ENCODE measurements at places on chromosomes 2 and 18.

GRCh38 chr2:30208453-30208852 is 22.9 kb upstream of the LBH start:
- DNase-seq, result peak; percentile 88

- no peak for DNase-seq
Observed at GRCh38 chr2:224525774-224526173, 59.4 kb downstream of the CUL3 start.

- DNase-seq, result no peak
Observed at GRCh38 chr2:116435648-116436047, 1378.8 kb upstream of the DDX18 start.

- no peak for DNase-seq
Observed at GRCh38 chr2:175001566-175001965, 3.6 kb downstream of the CHN1 start.

- no peak for DNase-seq
Observed at GRCh38 chr2:134671513-134671912, 47.3 kb downstream of the TMEM163 start.

GRCh38 chr2:41313082-41313481 is 734.7 kb upstream of the PKDCC start:
- DNase-seq, result no peak

GRCh38 chr2:36396878-36397539 is 41.4 kb downstream of the CRIM1 start:
- DNase-seq, result no peak

DNA sequence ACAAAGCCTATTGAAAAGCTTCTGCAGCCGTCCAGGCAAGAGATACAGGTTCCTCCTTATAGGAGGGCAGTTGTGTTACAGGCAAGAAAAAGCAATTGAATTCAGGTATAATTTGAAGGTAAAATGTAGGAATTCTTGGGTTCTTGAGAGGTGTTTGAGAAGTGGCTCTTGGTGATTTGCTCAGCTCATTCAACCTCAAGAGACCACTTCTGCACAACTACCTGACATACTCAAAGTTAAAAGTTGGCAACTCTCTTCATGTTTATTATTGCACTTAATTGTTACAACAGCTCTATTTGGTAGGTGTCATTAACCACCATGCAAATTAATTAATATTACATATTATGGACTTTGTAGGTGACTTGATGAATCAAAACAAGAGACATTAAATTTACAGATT is 753.2 kb downstream of the ADCYAP1 start:
- DNase-seq, result no peak

DNA sequence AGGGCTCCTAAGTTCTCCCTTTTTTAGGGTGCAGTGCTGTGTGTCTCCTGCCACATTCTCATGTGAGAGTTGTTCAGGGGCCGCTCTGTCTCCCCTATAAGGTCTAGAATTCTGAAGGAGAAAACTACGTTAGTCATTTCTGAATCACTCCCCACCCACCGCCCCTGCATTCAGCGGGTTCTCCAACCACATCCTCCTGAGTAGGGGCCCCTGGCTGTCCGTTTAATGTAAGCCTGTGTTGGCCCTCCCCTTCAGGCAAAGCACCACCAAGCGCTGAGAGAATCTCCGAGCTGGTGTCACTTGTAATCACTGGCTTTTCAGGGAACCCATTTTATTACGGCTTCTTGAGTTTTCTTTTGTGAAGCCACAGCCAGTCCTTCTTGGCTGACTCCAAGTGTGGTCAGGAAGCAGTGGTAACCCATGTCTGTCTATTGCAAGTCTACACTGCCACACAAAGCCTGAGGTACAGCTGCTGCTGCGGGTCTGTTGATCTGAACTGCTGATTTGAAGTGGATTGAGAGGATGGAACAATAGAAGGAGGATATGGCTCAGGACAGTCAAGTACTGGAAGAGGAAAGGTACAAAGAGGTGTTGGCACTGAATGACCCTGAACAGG is 16.9 kb downstream of the LCT start:
- DNase-seq, result no peak

DNA sequence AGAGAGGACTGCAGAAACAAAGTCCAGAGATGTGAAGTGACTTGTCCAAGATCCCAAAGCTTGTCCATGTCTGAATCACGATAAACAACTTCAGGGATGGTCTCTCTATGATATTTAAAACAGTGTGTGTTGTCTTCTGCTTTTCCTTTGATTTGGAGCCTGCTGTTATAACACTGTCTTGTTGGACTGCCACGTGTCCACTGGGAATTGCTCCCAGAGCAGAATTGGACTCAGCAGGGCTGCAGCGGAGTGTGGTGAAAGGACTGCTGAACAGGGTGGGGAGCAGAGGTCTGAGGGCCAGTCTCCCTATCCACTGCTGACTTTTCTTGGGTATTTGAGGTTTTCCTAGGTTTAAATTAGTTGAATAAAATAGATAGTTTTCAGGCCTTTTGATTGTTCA is 68.3 kb downstream of the IL1R2 start:
- DNase-seq, result no peak

- DNase-seq, result no peak
Observed at GRCh38 chr2:189466046-189466445, 24.8 kb downstream of the WDR75 start.

GRCh38 chr2:15601681-15602080 is 10.0 kb downstream of the DDX1 start:
- DNase-seq, result no peak

DNA sequence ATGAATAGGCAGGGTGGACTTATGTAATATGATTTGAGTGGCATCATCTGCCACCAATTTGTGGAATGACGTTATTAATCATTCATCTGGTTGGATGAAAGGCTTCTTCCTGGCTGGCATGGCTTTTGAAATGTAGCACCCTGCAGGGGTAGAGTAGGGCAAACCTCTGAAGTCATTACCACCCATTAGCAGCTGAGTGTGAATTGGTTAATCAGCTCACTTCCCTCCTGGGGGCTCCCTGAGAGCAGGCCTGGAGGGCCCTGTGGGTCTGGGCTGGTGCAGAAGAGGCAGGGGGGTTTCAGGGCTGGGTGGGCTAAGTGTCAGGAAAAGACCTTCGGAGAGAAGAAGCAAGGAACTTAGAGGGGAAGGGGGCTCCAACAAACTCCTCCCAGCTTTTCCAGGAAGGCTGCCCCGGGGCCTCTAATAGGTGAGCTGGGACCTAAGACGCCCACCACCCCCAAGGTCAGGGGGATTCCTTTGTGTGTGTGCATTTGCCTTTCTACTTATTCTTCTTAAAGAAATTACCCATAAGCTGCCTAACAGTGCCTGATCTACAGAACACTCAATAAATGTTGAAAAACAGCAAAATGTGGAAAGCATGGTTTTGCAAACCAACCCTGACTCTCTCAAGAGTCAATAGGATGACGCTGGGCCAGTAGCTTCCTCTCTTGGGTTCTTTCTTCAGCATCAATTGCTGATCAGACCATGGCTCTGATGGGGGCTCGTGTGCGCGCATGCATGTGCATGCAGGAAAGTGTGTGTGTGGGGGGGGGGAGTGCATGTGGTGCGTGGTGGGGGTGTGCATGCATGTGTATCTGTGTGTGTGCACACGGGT is 49.7 kb upstream of the ZNF516 start:
- no peak for DNase-seq

- DNase-seq, result peak; percentile 54
Observed at GRCh38 chr18:76460482-76460881, 34.6 kb downstream of the ZNF516 start.

GRCh38 chr18:10681581-10682367 is 155.9 kb downstream of the NAPG start:
- DNase-seq, result peak; percentile 2

DNA sequence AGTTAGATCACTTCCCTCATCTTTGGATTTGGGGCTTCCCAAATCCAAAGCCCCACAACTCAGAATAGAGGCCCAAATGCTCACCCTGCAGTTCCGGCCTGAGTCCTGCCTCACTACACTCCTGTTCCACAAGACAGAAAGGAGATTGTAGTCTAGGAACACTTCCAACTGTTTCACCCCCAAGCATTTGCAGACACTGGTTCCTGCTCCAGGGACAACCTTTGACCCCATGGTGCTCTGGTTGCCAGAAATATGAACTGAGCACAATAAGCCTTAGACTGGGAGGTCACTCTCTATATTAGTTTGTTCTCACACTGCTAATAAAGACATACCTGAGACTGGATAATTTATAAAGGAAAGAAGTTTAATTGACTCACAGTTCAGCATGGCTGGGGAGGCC is 49.0 kb downstream of the HRH4 start:
- no peak for DNase-seq

DNA sequence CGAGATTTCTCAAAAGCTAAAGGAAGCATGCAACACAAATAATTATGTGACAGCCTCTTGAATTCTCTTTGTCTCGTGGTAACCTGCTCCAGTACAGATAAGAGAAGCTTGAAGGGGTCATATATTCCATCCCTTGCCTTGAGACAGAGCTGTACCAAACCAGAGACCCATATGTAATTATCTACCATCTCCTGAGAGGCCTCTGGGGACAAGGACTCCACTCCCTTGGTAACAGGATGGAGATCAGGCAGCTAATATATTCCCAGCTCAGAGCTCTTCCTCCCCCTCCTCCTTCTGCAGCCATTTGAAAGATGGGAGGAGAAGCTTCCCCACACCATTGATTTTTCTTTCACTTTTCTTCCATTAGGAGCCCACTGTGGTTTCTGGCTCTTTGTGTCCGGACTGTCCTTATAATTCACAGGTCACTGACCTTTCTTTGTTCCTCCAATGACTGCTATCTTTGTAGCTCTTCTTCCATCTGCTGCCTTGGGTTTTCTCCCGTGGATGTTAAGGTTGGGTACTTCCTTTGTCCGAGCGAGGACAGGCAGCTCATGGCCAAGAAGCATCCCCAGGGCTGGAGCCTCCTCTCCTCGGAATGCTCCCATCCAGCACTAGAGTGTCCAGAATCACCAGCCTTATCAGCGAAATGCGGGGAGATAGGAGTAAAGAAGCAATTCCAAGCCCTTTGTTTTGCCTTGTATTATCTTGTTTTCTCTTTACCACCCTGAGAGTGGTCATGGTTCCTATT is 72.6 kb upstream of the STPG4 start:
- DNase-seq, result no peak

- DNase-seq, result no peak
Observed at GRCh38 chr2:47309472-47309951, 93.4 kb upstream of the MSH2 start.

GRCh38 chr2:694906-695510 is 17.8 kb upstream of the TMEM18 start:
- DNase-seq, result no peak

- DNase-seq, result no peak
Observed at GRCh38 chr2:172765662-172766061, 30.0 kb downstream of the RAPGEF4 start.

- DNase-seq, result no peak
Observed at GRCh38 chr2:53584986-53585385, 182.6 kb upstream of the CHAC2 start.

Data from adipocyte (in vitro differentiated cells).